ENCODE measurements at places on chromosomes 16 and 17. TPM values are rescaled to one million over a fixed set of nuclear protein-coding genes. Genes with fewer than 3 reads are reported as not detected.

Gene SCGB1C2
- total RNA-seq = not detected

Gene SLC13A5
- total RNA-seq = 0.09 TPM

Gene KCNH6
- 0.24 TPM for total RNA-seq

Gene PIK3R5
- 42.7 TPM for total RNA-seq

Gene LITAFD
- not detected for total RNA-seq

Gene NHERF1
- total RNA-seq = 35.7 TPM

Gene COQ7
- 22.3 TPM for total RNA-seq

Gene RNF112
- total RNA-seq = 3.0 TPM

GRCh38 chr17:80516171-80516932, 28.3 kb upstream of the RPTOR start:
- H3K4me1 ChIP-seq = peaks cover 3% of the 10 kb centered on the region
- H3K27me3 ChIP-seq = no peaks in the 10 kb centered on the region
- no peak overlapping the region for H3K4me3 ChIP-seq
- no peaks in the 10 kb centered on the region for H3K36me3 ChIP-seq
- H3K27ac ChIP-seq = no peak overlapping the region
- DNase-seq = no peak

GRCh38 chr16:29863669-29863984, 601 bp upstream of the CDIPT start:
- peak overlapping the region; percentile 93 for H3K27ac ChIP-seq
- peak overlapping the region; percentile 94 for H3K4me3 ChIP-seq
- DNase-seq = no peak
- peaks cover 20% of the 10 kb centered on the region for H3K4me1 ChIP-seq

DNA sequence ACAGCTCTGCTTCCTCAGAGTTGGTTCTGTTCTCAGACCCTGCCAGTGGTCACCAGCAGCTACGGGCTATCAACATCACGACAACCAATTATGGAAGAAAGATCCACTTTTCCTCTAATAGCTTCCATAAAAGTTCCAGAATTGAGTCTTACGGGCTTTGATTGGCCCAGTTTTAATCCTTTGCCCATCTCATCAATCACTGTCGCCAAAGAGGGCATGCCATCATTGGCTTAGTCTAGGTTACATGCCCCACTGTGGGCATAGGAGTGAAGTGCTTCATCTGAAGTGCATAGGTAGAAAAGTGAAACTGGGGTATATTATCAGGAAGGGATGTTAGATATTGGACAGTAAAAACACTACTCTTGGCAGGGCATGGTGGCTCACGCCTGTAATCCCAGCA, 76.6 kb upstream of the DHX40 start:
- DNase-seq = no peak
- H3K4me1 ChIP-seq = peaks cover 4% of the 10 kb centered on the region
- H3K27me3 ChIP-seq = no peaks in the 10 kb centered on the region
- H3K4me3 ChIP-seq = no peak overlapping the region

- DNase-seq = no peak
- no peaks in the 10 kb centered on the region for H3K27me3 ChIP-seq
- no peak overlapping the region for H3K4me3 ChIP-seq
- H3K27ac ChIP-seq = no peak overlapping the region
- no peaks in the 10 kb centered on the region for H3K36me3 ChIP-seq
Observed at GRCh38 chr16:17343728-17344127, 127.0 kb downstream of the XYLT1 start.

GRCh38 chr16:10835281-10835931, 16.8 kb upstream of the TVP23A start:
- peaks cover 2% of the 10 kb centered on the region for H3K4me1 ChIP-seq
- H3K4me3 ChIP-seq = no peak overlapping the region
- no peak overlapping the region for H3K27ac ChIP-seq
- no peaks in the 10 kb centered on the region for H3K27me3 ChIP-seq
- H3K36me3 ChIP-seq = no peaks in the 10 kb centered on the region

DNA sequence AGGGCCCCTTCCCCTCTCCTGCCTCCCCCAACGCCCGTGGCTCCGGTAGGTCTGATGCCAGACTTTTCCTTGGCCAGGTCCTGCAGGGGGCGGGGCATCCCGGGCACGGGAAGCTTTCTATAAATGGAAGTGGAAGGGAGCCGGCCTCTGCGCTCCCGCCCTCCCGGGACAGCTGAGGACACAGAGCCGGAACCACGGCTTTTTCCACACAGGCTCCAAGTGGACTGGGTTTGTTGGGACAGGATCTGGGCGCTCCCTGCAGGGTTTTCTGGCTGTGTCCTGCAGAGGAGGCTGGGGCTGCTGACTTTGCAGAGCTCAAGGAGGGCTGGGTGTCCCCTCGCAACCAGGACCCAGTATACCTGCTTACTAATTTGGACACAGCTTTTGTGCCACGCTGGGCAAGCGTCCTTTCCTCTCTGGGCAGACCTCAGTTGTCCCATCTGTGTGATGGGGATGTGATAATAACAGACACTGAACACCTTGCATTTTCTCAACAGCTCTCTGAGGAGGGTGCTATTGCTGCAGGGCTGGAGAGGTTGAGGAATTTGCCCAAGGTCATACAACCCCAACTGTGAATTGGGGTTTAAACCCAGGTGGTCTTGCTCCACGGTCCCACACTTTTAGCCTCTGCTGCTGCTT, 1.8 kb downstream of the TNS4 start:
- H3K4me3 ChIP-seq = peak overlapping the region; percentile 3
- peak; percentile 94 for DNase-seq
- H3K27me3 ChIP-seq = no peaks in the 10 kb centered on the region

GRCh38 chr16:76955629-76956028, 235.4 kb upstream of the MON1B start:
- no peaks in the 10 kb centered on the region for H3K4me1 ChIP-seq
- H3K36me3 ChIP-seq = no peaks in the 10 kb centered on the region
- no peaks in the 10 kb centered on the region for H3K27me3 ChIP-seq

DNA sequence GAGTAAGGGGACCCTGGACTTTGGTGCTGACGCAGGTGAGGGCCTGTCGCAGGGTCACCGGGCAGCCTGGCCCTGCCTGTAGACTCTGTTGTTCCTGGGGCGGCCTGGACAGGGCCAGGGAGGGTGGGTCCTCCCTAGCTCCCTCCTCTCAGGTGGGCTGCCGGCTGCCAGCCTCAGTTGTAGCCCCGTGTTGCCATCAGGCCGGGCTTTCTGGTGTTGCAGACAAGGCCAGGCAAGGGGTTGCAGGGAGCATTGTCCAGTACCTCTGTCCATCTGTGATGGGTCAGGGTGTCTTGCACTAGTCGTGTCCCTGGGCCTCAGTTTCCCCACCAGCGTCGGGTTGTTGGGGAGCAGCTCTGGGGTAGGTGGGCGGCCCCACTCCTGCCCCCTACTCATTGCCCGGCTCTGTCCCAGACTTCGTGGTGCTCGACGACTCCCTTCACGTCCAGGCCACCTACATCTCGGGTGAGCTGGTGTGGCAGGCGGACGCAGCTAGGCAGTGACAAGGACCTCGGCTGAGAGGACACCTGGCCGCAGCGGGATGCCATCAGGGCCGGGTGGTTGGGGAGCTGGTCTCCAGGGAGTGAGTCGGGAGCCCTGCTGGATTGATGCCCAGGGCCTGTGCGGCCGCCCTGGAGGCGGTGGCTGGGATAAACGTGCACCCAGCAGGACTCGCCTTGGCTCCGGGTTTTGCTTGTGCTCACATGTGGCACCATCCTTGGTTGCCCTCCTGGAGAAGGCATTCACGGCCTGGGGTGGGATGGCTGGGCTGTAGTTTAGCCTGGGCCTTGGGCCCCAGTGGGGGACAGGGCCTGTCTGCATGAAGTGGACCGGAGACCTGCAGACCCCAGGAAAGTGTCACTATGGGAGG, 1.9 kb downstream of the CEMP1 start:
- no peak for DNase-seq
- no peak overlapping the region for H3K27ac ChIP-seq
- H3K4me3 ChIP-seq = no peak overlapping the region

DNA sequence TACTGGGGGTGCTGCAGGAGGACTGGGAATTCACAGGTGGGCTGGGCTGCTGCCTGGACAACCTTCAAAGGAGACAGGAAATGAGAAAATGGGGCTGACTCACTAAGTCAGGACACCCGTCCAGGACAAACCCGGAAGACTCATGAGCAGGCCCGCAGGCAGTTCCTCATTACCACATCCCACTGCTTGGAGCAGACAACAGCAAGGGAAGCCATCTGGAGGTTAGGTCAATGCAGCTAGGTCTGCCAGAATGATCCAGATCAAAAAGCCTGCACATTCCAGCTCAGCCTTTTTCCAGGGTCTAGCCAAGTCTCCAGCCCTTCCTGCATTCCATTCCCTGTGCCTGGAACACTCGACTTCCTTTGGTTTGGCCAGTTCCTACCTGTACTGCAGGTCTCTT, 536.5 kb upstream of the CDH11 start:
- H3K4me1 ChIP-seq = no peaks in the 10 kb centered on the region
- H3K27ac ChIP-seq = peak overlapping the region; percentile 34
- no peak for DNase-seq
- no peaks in the 10 kb centered on the region for H3K36me3 ChIP-seq
- no peak overlapping the region for H3K4me3 ChIP-seq

GRCh38 chr17:58165981-58166380, 801 bp upstream of the OR4D2 start:
- H3K36me3 ChIP-seq = no peaks in the 10 kb centered on the region
- DNase-seq = no peak
- no peaks in the 10 kb centered on the region for H3K4me1 ChIP-seq
- no peaks in the 10 kb centered on the region for H3K27me3 ChIP-seq

GRCh38 chr16:2155977-2156848, 631 bp downstream of the TRAF7 start:
- H3K4me1 ChIP-seq = peaks cover 76% of the 10 kb centered on the region
- H3K36me3 ChIP-seq = peaks cover 2% of the 10 kb centered on the region

- H3K4me3 ChIP-seq = no peak overlapping the region
- no peaks in the 10 kb centered on the region for H3K27me3 ChIP-seq
- peaks cover 3% of the 10 kb centered on the region for H3K4me1 ChIP-seq
- no peak for DNase-seq
Observed at GRCh38 chr16:47043200-47043599, 69.7 kb upstream of the DNAJA2 start.

GRCh38 chr17:35890774-35891155, 10.6 kb upstream of the CCL5 start:
- no peaks in the 10 kb centered on the region for H3K27me3 ChIP-seq
- H3K36me3 ChIP-seq = no peaks in the 10 kb centered on the region
- DNase-seq = no peak
- H3K27ac ChIP-seq = no peak overlapping the region
- H3K4me1 ChIP-seq = peaks cover 12% of the 10 kb centered on the region

GRCh38 chr17:39759204-39759603, 21.5 kb downstream of the GRB7 start:
- DNase-seq = no peak
- no peak overlapping the region for H3K4me3 ChIP-seq
- no peak overlapping the region for H3K27ac ChIP-seq

Measured in upper lobe of left lung (tissue), 6 donors.